ENCODE measurements at places on chromosomes 11 and 22.

DNA sequence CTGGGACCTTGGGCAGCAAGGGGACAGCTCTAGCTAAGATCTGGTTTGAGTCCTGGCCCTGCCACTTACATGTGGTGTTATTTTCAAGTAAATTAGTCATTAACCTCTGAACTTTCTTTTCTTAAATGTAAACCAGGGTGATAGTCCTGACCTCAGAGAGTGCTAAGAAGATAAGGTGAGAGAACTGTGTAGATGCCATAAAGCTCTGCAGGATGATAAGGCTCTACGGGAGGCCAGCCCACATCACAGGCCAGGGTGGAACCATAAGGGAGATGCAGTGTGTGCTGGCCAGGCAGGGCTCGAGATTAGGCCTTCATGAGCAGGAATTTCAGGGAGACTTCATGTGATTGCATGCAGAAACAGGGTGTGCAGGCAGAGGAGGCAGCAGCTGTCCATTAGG is 24.2 kb downstream of the NECTIN1 start:
- no peak for DNase-seq

- no peak for DNase-seq
Observed at GRCh38 chr22:28283068-28283654, 364.1 kb upstream of the PITPNB start.

DNA sequence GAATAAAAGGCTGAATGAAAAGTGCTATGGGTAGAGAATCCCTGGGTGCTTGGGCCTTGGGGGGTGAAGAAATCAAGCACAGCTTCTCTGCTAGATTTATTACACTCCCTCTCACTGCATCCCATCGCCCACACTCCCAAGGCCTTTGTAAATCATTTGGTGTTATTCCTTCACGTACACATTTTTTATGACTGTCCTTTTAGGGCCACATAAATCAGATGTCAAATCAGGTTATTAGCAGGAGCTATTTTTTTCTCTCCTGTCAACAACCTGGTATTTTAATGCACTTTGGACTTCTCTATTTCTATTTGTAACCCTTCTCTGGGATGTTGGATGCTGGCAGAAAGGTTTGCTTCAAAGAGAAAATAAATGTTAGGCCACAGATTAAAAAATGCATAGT is 408.8 kb downstream of the INSC start:
- no peak for DNase-seq

- no peak for DNase-seq
Observed at GRCh38 chr11:104620991-104621390, 277.3 kb downstream of the CASP12 start.

- DNase-seq, result no peak
Observed at GRCh38 chr22:19068784-19069271, 53.4 kb downstream of the DGCR2 start.

GRCh38 chr11:68263444-68264035 is 8.2 kb downstream of the C11orf24 start:
- DNase-seq, result no peak

- DNase-seq, result no peak
Observed at GRCh38 chr22:35568751-35569739, 28.4 kb downstream of the RASD2 start.

DNA sequence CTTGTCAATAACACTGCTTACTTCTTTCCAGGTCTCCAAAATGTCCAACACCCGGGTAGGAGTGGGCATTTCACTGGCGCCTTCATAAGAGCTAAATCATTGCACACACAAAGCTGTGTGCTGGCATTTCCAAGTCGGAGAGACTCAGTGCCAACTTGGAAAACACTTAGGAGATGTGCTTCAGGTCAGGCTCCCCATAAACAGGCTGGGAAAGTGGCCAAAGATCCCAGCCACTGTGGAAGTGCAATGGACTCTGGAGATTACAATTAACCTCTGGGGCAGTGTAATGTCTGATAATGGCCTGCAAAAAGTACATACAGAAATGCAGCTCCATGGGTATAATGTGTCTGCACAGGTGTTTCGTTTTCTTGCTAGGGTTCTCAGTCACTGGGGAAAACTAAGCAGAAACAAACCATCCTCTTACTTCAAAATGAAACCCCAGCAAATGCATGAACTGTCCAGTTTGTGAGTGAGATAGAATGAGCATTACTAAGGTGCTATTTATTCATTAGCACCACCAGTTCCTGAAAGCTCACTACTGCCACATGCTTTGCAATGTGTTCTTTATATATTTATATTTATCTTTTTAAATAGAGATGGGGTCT is 79.0 kb downstream of the ABTB2 start:
- DNase-seq, result no peak

DNA sequence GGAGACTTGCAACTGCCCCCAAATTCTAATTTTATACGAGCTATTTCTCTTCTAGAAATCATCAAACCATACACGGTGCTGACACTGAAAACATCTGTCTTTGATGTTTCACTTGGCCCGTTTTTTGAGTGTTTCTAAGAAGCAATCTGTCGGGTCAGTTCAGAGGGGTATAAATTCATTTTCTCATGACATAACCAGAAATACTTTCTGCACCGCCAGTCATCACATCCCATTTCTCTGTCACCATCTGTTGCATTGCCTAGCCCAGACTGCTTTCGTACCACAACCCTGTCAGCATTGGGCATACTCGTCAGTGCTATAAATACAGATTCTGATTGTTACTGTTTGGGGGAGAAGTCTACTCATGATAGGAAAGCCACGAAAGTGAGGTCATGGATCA is 63.1 kb upstream of the CCDC90B start:
- no peak for DNase-seq

GRCh38 chr11:103994094-103994493 is 42.3 kb upstream of the DDI1 start:
- DNase-seq, result no peak

GRCh38 chr11:75371949-75372876 is 20.8 kb upstream of the ARRB1 start:
- DNase-seq, result no peak

- DNase-seq, result peak; percentile 88
Observed at GRCh38 chr11:121418625-121419114, 33.4 kb upstream of the SORL1 start.

GRCh38 chr22:22849640-22850610 is 37.7 kb upstream of the IGLL5 start:
- no peak for DNase-seq

GRCh38 chr11:2853401-2853800 is 32.2 kb downstream of the CDKN1C start:
- no peak for DNase-seq

GRCh38 chr11:63142459-63142858 is 1.6 kb downstream of the SLC22A24 start:
- no peak for DNase-seq

DNA sequence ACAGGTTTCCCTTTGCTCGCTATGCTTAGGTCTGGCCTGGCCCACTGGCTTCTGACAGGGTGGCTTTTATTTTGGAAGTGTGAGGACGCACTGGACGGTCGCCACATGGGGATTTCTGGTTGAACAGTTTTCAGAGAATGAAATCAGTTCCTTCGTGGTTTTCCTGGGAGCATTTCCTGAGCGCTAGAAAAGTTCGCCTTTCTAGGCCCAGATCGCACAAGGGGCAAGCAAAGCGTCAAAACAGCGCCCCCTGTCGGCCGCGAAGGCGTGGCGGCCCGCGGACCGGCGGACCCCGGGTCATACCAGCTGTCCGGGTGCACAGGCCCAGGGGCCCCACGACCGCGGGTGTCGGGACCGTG is 12.7 kb upstream of the CYP2R1 start:
- DNase-seq, result peak; percentile 83

- DNase-seq, result no peak
Observed at GRCh38 chr11:114942207-114942606, 263.9 kb downstream of the NXPE2 start.

DNA sequence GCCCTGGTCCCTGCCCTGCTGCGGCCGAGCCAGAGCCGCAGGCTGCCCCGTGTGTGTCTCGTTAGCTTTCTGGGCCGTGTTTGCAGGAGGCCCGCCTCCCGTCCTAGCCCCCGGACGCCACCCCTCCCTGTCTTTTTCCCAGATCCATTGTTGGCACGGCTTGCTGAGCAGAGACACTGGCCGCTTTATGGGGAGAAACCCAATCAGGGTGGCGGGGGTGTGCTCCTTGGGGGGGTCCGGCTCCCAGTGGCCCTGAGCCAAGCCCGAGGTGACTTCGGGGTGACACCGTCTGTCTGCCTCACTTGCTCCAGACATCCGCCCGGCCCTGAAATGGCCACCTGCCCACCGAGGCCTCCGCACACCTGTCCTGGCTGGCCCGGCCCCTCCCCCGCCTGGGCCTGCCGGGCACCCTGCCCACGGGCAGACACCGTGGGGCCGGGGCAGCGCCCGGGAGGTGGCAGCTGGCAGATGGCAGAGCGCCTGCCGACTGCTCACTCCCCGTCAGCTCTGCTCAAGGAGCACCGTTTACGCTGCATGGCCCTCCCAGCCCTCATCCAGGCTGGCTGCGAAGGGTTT is 43.1 kb upstream of the PPARA start:
- DNase-seq, result no peak

DNA sequence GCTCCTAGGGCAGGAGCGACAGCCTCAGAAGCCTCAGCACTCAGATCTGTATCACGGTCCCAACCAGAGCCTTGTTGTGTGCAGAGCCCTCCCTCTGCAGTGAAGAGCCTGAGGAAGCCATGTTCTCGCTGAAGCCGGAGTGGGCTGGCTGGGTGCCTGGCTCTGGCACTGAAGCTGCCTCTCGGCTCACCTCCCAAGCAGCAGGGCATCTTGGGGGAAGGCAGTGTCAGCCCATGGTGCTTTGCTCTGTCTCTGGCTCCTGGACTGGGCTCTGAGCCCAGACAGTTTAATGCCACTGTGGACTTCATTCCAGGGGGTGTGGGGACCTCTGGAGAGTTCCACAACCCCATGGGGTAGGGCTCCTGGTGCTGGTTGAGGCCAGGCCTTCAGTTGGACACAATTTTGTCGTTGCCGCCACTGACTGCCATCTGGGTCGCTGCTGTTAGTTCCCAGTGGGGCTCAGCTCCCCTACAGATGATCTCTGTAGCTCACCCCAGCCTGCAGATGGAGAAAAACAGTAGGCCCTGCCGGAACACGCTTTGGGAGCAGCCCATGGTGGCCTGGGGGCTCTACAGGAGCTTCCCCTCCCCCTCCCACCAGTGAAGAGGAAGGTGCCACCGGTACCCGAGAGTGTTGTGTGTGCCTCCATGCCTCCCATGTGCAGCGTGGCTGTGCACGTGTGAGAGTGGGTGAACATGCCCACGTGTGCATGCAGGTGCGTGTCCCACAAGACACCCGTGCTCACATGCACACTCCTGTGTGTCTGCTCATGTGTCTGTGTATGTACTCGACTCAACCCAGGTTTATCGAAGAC is 86.5 kb upstream of the B3GAT1 start:
- no peak for DNase-seq

DNA sequence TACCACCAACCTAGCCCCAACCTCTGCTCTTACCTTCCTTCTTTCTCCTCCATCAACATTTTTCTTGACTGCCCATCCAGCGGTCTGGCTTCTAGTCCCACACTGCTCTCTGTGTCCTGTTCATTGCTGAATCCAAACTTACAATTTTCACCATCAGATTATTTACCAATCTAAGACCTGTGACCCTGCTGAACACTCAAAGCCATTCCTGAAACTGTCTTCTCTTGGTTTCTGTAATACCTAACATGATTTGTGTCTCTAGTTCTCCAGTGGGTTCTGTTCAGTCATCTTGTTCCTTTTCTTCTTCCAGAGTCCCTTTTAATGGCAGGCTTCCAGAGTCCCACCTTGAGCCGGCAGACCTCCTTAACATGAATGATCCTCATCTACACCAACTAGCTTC is 24.1 kb downstream of the RRAS2 start:
- DNase-seq, result no peak

DNA sequence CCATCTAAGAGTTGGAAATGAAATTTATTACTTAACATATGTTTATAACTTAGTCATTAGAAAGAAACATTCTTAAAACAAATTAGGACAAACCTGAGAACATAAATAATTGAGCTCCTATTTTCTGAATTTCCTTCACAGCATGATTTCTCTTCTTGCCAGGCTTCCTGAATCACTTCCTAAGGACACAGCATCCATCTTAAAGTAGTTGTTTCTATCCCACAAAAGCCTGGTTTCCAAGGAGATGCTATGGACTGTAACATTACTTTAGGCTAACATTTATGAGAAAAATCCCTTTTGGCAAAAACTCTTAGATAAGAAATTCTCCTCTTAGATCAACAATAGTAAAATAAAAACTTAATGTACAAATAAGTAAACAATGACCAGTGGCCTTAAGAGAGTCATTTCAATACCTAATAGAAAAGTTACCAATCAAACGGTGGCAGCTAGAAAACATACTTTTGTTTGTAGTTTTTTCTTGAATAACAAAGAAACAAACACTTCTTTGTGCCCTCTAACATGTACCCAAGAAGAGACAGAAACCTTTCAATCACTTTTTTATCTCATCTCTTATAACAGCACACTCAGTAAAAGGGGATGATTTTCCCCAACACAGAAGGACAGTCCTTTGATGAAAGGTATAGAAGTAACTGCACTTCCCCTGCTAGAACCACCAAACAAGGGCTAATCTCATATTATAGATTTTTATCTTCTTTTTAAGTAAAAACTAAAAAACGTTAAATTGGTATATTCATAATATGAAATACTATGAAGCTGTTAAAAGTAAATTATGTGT is 74.5 kb downstream of the TTC28 start:
- DNase-seq, result no peak

- DNase-seq, result no peak
Observed at GRCh38 chr11:45156741-45157140, 10.3 kb downstream of the PRDM11 start.

DNA sequence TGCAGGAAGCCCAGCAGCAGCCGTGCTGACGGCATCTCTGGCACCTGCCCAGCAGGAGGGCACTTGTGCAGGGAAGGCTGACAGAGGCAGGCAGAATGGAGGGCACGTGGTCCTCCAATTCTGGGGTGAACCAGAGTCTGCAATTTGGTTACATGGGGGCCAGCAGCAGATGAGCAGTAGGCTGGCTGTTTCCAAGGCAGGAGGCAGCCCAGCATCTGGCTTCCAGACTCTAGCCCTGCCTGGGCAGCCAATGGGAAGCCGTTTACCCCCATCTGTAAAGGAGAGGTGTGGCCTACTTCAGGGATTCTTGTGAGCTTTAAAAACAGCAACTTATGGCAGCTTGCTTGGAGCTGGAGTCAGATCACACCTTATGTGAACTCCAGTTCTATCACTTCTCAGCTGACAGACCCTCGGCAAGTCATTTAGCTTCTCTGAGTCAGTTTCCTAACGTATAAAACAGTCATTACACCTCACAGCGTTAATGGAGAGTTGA is 27.9 kb upstream of the RASL10A start:
- no peak for DNase-seq

GRCh38 chr11:75277991-75278790 is 37.6 kb downstream of the TPBGL start:
- no peak for DNase-seq

GRCh38 chr11:89436071-89436470 is 55.1 kb downstream of the NOX4 start:
- DNase-seq, result no peak

DNA sequence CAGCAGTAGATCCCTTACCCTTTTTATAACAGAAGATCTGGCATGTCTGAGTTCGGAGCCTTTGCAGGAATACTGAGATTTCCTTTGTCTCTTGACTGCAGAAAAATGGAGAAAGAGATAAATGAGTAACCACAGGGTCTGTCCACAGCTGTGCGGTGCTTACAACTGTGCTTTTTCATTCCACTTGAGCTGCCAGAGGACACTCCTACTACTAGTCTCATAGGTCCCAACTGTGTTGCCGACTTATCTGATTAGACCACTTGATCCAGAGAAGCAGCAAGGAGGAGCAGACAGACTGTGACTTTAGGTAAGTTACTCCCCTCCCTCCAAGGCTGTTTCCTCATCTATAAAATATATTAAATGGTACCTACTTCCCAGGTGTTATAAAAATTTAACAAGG is 17.5 kb downstream of the FAM227A start:
- no peak for DNase-seq

- DNase-seq, result no peak
Observed at GRCh38 chr11:70624598-70624993, 226.3 kb downstream of the CTTN start.
